Sigmoid colon (tissue), 7 donors: ENCODE measurements at places on chromosomes 4 and X. TPM values are rescaled to one million over a fixed set of nuclear protein-coding genes. Genes with fewer than 3 reads are reported as not detected.

Gene EMCN
- total RNA-seq = 5.3 TPM

Gene TRIM75
- not detected for total RNA-seq

Gene LETM1
- 15.0 TPM for total RNA-seq

Gene UCHL1
- total RNA-seq = 125 TPM

GRCh38 chr4:142523111-142523510, 323.0 kb downstream of the INPP4B start:
- no peak for DNase-seq

DNA sequence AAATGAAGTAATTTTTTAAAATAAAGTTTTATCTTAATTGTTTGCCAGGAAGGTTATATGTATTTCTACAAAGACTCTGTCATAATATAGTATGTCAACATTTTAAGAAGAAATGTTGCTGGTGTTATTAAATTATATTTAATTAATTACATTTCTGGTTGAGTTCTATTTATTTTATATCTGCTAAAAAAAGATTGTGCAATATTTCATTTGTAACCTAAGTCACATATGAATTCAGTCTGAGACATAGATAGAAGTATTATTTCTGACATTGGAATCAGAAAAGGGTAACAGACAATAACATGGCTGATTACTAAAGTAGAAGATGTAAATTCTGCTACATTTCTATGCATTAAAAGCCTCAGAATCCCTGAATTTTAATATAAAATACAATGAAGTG, 1985.1 kb downstream of the C4orf33 start:
- no peak for DNase-seq

DNA sequence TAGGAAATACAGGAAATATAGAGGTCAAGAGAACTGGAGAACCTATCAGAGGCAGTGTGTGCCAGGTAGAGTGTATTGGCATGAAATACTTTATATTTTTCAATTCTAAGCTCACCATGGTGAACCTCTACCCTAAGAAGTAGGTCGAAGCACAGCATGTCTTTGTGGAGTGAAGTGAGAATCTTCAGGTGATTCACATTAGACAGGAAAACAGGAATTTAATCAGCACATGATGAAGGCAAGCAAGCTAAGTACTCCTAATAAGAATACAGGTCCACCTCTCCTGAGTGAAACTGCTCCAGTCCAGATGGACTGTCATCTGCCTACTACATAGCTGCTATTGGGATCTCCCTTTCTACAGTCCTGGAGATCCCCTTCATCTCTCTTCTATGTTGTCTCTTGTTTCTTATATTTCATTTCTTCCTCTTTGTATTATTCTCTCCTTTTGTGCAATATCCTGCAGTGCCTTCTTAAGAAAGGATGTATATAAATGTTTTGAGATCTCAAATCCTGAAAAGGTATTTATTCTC, 159.0 kb downstream of the LRBA start:
- no peak for DNase-seq

DNA sequence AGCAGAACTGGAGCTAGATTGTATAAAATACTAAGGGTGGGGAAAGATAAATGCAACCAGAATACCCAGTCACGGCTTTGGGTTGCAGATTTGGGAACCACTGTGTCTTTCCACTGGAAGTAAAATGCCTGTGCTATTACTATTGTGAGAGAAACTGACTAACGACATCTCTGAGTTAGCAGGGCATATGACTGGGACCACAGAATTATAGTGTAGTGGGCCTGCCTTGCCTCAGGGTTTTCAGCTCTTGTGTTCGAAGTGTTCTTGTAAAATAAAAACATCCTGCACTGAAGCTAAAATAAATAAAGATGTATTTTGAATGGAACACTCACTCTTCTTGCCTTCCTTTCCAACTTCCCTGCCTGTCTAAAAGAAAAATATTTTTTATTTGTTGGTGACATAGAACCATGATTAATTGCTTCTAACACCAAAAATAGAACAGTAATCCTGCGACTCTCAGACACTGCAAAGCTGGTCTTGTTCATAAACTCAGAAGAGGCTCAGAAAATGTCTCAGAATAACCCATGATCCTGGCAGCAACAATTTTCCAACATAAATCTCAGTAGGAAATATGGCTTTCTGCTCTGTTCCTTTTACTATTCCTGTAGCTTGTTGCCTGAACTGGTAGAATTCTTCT, 104.2 kb downstream of the FAM47B start:
- no peak for DNase-seq

- DNase-seq = no peak
These were observed 40.0 kb upstream of the ARSJ start for GRCh38 chr4:114019276-114019968.

- no peak for DNase-seq
These were observed 593.5 kb downstream of the BCOR start for GRCh38 chrX:39504227-39504626.

DNA sequence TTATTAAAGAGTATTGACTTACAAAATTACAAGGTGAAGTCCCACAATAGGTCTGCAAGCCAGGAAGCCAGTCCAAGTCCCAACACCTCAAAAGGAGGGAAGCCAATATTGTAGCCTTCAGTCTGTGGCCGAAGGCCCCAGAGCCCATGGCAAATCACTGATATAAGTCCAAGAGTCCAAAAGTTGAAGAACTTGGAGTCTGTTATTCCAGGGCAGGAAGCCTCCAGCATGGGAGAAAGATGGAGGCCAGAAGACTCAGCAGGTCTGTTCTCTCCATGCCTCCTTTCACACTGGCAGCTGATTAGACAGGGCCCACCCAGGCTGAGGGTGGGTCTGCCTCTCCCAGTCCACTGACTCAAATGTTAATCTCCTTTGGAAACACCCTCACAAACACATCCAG, 18.1 kb downstream of the TDO2 start:
- DNase-seq = no peak

- no peak for DNase-seq
These were observed 62.8 kb downstream of the DHX15 start for GRCh38 chr4:24521544-24521943.

DNA sequence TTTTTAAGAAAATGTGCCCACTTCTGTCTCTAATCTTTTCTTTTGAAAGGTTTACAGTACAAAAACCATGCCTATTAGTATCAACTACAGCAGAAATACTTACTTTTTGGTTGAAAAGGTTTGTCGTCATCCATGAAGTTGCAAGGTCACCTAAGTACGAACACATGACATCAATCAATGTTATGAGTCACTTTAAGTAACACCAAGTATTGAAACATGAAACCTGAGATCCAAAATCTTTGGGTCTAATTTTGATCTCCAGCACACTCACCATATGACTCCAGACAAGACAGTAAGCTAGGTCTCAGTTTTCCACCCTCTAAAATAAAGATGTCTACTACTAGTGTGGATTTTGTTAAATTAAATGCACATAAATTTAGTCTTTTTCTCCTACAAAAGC, 8.4 kb downstream of the ZNF280C start:
- DNase-seq = no peak

GRCh38 chr4:100497791-100498190, 20.0 kb downstream of the EMCN start:
- DNase-seq = no peak

- peak; percentile 70 for DNase-seq
These were observed 55.5 kb upstream of the MAGED1 start for GRCh38 chrX:51837921-51838320.

- no peak for DNase-seq
These were observed 1391.2 kb downstream of the STIM2 start for GRCh38 chr4:28251831-28252230.

DNA sequence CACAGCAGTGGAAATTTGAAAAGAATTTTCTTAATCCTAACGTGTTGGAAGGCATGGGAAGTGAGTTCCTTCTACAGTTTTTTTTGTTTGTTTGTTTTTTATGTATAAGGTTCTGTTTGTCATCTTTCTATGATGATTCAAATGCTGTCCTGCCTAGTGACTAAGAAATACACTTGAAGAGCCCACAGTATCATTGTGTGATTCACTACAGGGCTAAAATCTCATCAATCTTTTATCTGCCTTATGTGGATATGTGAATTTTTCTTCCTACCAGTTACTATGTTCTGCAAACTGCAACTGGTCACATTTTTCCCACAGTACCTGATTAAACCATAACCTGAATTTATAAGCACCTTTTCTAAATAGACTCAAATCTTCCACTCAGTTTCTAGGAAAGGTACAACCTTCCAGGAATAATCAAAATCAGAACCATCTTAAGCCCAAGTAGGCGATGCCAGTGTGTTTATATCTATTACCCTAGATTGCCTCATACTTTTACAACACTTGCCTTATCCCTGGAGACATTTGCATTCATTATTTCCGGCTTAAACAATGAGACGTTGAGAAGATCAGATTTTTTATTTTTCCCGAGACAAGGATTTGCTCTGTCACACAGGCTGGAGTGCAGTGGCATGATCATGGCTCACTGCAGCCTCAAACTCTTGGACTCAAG, 214.6 kb upstream of the GALNT7 start:
- DNase-seq = no peak

DNA sequence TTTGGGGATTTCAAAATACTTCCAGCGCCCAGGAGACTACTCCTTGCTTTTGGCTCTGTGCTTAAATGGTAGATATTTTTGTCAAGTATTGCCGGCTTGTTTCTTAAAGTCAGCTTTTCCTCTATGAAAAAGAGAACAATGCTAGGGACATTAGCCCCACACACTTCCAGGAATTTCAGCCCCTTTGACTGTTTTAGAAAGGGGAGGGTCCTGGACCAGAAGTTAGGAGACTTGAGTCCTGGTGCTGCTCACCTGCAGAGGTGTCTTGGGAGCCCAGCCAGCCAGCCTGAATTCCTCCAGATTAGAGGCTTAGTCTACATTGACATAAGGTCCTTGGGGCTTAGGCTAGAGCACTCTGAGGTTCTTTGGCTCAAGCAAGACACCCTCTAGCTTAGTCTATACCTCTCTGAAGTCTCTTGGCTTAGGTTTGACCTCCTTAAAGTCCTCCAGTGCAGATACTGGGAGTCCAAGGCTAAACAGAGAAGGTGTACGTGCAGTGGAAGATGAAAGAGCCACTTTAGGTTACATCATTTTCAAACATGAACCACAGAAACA, 1.6 kb upstream of the SETD7 start:
- no peak for DNase-seq

GRCh38 chr4:26410385-26411293, 79.6 kb downstream of the CCKAR start:
- no peak for DNase-seq

DNA sequence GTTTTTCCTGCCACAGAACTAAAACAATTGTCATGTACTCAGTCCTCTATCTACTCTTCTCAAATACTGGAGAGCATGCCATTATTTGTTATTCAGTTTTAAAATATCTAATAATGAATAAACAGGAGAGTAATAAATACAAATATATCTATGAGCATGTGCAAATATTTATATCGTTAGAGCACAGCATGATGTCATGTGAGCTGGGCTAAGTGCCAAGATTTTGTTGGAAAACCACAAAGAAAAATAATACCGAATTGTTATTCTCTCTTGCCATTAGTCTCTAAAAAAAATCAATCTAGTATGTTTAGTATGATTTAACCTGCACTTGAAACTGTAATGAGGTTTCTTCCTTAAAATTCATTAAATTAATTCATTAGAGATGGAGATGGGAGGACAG, 97.3 kb downstream of the DDX60 start:
- no peak for DNase-seq

DNA sequence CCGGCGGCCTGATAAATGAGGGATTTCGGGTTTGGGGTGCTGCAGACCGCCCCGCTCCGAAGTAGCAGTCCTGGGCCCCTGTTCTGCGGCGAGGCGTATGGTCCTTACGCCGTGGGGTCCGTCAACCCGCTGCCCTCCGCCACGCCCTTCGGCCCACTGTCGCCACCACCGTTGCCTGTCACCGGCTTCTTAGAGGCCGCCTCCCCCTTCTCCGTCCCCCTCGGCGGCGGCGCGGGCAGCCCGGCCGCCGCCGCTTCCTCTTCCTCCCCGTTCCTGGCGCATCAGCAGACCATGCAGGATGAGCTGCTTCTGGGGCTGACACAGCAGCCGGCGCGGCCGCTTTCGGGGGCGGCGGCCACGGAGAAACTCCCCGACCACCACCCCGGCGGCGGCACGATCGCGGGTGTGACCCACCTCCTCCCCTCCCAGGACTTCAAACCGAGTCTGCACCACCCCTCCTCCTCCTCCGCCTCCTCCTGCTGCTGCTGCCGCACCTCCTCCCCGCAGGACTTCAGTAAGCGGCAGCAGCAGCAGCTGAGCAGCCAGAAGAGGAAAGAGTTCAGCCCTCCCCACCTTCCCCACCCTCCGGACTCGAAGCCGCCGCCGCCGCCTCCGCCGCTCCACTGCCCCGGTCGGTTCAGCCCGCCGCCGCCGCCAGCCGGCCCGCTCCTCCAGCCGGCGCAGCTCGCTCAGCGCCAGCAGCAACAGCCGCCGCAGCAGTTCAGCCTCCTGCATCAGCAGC, 549 bp downstream of the CPEB2 start:
- DNase-seq = peak; percentile 94

- DNase-seq = no peak
These were observed 31.8 kb downstream of the OCIAD1 start for GRCh38 chr4:48862661-48863060.

GRCh38 chrX:23737413-23737812, 5.7 kb downstream of the ACOT9 start:
- no peak for DNase-seq

- no peak for DNase-seq
These were observed 40.9 kb downstream of the GATB start for GRCh38 chr4:151719956-151720334.

DNA sequence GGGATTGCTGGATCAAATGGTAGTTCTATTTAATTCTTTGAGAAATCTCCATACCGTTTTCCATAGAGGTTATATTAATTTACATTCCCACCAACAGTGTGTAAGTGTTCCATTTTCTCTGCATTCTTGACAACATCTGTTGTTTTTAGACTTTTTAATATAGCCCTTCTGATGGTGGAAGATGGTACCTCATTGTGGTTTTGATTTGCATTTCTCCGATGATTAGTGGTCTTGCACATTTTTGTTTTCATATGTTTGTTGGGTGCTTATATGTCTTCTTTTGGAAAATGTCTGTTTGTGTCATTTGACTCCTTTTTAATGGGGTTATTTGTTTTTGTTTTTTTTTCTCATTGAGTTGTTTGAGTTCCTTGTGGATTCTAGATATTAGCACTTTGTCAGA, 75.3 kb upstream of the PUDP start:
- DNase-seq = no peak

DNA sequence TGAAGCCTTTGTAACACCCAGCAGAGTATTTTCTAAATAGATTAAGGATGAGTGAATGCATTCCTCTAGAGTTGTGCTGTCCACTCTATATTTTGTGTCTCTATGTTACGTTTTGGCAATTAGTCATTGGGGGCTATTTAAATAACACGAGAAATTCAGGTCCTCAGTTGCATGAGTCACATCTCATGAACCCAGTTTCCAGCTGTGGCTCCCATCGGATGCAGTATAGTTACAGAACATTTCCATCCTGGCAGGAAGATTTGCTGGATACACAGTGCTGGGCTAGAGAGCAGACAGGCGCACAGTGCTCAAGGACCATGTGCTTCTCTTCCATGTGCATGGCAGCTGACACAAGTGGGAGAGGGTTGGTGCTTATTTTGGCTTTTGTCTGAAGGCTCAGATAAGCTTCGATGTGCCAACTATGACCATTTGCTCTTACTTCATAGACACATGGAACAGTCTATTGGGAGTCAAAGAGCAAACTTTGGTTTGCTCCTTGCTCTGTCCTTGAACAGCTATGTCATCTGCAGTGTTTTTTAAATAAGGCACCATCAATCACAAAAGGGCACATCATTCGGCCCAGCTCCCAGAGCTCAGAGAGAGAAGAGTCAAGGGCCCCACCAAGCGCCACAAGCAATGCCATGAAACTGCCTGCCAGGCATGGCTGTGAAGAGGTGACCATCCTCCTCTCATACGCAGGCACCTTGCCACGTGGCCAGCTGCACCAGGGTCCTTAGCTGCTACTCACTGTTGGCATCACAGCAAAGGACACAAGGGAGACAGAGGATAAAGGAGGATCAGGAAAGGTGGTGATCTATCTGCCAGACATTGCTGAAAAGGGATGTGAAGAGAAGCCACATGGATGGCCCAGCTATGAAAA, 8.1 kb upstream of the STS start:
- no peak for DNase-seq
